Small intestine (tissue), 16 donors: ENCODE measurements at places on chromosomes 7 and 10. TPM values are rescaled to one million over a fixed set of nuclear protein-coding genes. Genes with fewer than 3 reads are reported as not detected.

Gene FRG2B
- not detected for polyA plus RNA-seq

GRCh38 chr7:147547252-147547897 lies 1043.2 kb upstream of the C7orf33 start:
- peak; percentile 17 for DNase-seq

Gene GHRHR
- polyA plus RNA-seq: 0.07 TPM

Gene GNG11
- 2.0 TPM for polyA plus RNA-seq

Gene CYP26A1
- polyA plus RNA-seq: not detected

DNA sequence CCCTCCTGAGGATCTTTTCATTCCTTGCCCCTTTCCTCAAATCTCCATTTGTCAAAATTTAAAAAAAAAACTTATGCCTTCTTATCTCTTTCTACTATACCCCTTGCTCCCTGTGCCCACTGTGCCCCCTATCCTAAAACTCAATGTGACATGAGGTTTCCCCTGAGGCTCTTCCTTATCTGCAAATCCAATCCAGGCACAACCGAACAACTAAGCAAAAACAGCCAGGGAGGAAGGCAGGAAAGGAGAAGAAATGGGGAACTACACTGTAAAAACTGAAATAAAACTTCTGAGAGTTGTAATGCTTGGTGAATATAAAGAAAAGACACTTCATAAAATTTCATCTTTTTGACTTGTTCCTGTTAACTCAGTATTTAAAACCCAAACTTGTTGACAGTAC lies 54.2 kb downstream of the CRPPA start:
- DNase-seq: no peak

- DNase-seq: no peak
These were observed 259.8 kb downstream of the GLI3 start for GRCh38 chr7:41977151-41977651.

DNA sequence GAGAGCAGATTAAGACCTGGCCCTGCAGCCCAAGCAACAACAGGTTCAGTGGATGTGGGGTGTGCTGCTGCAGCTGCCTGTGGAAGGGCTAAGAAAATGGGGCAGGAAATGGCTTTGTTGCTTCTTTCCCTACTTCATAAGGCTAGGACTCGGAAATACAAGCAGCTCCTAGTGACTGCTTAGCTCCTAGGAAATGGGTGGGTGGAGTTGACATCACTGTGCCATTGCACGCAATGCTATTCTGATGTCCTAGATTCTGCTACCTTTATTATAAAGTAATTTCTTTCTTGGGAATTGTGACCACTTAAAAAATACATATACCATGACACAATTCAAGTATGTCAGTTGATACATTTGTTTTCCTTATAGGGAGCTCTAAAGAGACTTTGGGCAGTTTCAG lies 155.8 kb downstream of the FANK1 start:
- no peak for DNase-seq

- DNase-seq: no peak
These were observed 171.2 kb downstream of the DNAJB6 start for GRCh38 chr7:157507987-157508386.

DNA sequence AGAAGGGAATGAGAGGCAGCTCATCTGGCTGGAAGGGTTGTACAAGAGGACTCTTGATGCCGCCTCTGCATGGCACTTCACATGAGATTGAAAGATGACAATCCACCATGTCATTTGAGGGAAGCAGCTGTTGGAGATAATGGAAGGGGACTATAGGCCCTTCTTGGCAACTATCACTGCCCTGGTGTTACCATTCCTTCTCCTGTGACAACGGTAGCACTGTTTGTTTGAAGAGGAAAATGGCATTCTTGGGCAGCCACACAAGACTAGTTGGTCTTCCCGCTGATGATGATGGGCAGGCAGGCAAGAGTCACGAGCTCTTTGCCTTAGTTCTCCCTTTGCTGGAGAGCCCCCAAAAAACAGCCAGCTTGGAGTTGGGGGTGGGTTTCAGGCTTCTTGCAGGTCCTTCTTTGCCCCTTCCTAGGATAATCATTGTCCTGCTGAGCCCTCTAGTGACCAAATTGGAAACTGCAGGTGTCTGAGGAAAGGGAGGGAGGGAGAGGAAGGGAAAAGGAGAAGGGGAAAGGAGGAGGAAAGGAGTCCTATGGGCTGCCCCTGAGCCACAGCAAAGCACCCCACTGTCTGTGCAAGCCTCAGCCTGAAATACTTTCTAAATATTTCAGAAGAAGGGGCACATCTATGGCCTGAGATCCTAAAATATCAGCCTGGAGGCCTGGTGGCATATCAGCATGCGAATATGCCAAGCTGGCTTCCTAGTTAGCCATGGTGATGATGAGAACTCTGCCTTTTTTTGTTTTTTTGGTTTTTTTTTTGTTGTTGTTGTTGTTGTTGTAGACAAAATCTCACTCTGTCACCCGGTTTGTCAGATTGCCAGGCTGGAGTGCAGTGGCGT lies 165.6 kb upstream of the KMT2E start:
- peak; percentile 58 for DNase-seq

GRCh38 chr7:13748998-13749397 lies 240.5 kb downstream of the ETV1 start:
- no peak for DNase-seq

Gene CYP2W1
- 0.81 TPM for polyA plus RNA-seq

Gene ZNF804B
- 0.12 TPM for polyA plus RNA-seq

DNA sequence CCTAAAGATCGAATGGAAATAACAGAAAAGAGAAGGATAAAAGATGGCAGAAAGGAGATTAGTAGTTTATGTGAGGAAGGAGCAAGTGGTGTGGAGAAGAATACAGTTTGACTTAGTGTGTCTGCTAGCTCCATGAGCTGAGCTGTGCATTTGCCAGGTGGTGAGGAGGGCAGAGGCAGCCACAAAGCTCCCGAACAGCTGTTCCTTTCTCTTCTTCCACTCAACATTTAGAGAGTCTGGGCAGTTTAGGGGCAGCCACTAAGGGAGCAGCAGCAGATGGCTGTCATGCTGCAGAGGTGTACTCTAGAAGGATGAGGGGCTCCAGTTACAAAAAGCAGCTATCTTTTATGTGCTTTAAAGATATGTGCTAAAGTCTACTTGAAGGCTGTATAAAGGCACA lies 674.4 kb downstream of the GRM8 start:
- DNase-seq: no peak

DNA sequence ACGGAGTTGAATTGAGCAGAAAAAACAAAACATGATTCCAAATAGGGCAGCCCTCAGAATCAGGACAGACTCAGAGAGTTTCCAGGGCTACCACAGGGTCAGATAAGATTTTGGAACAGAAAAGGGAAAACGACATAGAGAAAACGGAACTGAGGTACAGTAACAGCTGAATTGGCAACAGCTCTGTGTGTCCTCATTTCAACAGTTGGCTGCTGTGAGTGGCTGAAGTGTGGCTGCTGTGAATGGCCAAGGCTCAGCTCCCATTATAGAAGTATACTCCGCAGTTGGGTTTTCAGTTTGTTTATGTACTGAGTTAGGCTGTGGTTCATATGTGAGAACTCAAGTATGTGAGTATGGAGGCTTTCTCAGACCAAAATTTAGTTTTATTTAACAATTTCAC lies 32.0 kb downstream of the ANTXRL start:
- DNase-seq: no peak

GRCh38 chr10:49174926-49175500 lies 13.2 kb downstream of the TMEM273 start:
- DNase-seq: peak; percentile 39

DNA sequence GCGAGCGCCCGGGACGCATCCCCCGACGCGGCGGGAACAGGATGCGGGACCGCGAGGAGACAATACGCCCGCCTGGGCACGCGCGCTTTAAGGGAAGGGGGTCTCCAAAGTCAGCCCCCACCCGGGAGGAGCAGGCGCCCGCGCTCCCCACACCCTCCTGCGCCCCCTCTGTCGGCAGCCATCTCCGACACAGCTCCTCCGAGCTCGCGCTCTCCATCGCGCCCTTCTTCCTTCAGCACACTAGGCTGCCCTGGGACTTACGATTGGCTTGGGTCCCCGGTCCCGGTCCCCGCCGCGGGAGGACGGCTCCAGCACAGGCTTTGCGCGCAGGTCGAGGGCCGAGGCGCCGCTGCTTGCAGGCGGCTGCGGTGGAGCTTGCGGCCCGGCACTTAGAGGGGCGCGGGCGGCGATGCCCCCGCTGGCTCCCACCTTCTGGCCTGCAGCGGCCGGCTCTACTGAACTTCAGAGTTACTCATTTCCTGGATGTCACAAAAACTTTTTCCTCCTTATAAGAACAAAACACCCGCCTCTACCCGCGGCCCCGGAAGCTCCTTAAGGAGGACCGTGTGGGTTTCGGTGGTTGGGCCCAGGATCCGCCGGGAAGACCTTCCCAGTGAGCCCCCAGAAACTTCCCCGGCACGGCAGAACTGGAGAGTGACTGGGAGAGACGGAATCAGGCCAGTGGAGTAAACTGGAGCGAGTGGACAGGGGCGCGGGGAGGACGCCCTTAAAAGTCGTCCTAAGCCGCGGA lies at the start of gene ITPRIP:
TSS of gene ITPRIP (minus strand) at position 481 of the 751 bp plus-strand sequence. CDS start 22,414 bp downstream, outside the sequence.
- peak; percentile 89 for DNase-seq

- no peak for DNase-seq
These were observed 200.7 kb downstream of the DNAH11 start for GRCh38 chr7:21743493-21743892.

DNA sequence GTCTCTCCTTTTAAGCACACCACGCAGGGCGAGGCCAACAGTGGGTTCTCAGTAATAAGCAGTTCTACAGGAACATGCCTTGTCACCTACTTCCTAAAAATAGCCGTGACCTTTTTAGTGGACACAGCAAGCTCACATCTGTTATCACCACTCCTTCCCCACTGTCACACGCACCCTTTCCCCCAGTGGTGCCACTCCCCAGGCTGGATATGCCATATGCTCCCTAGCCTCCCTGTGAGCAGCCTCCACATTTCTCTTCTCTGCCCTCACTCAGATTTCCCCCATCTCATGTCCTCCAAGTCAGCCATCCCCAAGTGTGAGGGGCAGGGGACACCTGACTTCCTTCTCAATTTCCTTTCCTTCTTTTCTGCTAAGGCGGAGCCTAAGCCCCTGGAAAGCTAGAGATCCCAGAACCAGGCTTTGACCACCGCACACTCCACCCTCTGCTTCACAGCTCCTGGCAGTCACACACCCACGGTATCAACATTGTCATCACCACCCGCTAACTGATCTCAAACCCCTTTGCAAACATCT lies 3.7 kb downstream of the ANXA11 start:
- no peak for DNase-seq

Gene FAM25G
- 46.7 TPM for polyA plus RNA-seq

DNA sequence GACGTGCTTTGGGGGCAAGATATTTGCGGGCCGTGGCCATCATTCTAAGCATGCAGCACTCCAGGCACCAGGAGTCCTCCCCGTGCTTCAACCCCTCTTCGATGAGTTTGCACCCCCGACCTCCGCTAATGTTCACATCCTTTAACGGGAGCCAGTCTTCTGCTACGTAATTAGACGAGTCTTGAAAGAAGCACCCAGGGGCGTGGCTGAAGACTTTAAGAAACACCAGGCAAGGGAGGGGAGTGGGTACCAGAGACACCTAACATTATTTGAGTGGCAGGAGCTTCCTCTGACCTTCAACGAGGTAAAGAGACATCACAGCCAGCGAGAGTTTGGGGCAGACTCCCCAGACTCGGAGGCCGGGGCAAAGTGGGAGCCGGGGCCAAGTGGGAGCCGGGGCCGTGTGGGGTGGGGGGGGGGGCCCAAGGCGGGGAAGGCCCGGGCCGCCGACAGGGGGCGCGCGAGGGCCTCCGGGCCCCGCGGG lies 31.1 kb upstream of the TOMM7 start:
- DNase-seq: no peak

- DNase-seq: no peak
These were observed 170.2 kb upstream of the BET1 start for GRCh38 chr7:94174375-94174774.

DNA sequence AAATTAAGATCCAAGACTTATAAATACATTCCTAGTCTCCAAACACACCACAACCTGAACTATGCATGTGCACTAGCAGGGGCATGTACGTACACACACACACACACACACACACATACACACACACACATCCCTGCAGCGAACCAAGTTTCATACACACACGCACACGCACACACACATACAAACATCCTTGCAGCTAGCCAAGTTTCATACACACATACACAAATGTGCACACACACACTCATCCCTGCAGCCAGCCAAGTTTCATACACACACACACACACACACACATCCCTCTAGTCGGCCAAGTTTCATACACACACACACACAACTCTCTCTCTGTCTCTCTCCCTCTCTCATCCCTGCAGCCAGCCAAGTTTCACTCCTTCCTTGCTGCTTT lies 82.7 kb upstream of the WIPF3 start:
- DNase-seq: peak; percentile 10

DNA sequence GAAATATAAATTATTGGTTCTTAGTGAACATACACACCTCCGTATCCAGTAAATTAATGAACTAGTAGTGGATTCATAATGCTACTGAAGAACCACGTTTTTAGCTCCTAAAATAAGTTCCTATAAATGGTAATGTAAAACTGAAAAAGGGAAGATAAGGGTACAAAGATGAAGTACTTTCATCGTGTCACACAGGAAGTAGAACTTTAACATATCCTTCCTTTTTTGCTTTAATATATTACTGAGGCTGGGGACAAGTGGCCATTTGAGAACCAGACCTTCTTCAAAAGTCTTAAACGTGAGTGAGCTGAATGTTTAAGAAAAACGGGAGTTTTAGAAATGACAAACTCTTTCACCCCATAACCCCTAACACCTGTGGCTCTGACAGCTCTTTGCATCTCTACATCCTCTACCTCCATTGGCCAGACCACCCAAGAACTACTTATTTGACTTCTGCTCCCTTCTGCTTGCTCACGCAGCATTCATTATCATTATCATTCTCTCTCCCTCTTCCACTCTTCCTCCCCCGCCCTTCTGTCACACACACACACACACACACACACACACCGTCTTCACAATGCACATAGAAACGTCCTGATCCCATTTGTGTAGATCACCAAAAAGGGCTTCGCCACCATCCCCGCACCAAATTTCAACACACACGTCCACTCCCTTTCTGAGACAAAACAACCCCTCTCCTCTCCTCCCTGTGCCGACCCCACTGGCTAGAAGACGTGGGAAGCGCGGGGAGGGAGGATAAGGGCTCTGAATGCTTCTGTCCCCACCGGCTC lies 677 bp downstream of the SKAP2 start:
- DNase-seq: peak; percentile 42

- DNase-seq: no peak
These were observed 30.2 kb upstream of the CARD11 start for GRCh38 chr7:3073763-3074458.

Gene PITRM1
- polyA plus RNA-seq: 51.5 TPM

GRCh38 chr10:27947540-27947939 lies 51.3 kb downstream of the ODAD2 start:
- no peak for DNase-seq

Gene ASAH2
- 3.8 TPM for polyA plus RNA-seq

DNA sequence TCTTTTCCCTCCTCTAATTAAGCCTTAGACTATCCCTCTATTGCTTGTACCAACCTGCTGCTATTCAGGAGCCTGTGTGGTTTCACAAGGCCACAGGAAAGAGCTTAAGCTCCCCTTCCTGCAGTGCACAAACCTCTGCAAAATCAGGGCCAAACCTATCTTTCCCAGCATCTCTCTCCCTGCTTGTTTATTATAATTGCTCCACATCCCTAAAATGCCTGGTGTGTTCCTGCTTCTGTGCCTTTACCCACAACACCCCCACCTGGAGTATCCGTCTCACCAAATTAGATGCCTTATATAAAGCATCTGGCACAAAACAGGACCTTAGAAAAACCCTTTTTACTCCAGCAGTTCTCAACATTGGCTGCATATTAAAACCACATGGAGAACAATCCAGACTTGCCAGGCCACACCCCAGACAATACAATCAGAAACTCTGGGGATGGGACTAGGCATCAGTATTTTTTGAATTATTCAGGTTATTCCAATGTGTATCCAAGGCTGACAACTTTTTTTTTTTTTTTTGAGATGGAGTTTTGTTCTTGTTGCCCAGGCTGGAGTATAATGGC lies 16.7 kb downstream of the SEC31B start:
- no peak for DNase-seq

GRCh38 chr10:44946205-44946604 lies 13.4 kb upstream of the RASSF4 start:
- peak; percentile 48 for DNase-seq
